ENCODE measurements at places on chromosomes 13 and 19.

DNA sequence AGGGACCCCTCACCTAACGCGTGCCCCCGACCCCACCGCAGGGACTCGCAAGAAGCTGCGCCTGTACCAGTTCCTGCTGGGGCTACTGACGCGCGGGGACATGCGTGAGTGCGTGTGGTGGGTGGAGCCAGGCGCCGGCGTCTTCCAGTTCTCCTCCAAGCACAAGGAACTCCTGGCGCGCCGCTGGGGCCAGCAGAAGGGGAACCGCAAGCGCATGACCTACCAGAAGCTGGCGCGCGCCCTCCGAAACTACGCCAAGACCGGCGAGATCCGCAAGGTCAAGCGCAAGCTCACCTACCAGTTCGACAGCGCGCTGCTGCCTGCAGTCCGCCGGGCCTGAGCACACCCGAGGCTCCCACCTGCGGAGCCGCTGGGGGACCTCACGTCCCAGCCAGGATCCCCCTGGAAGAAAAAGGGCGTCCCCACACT is 4.7 kb upstream of the MYBPC2 start:
- peak; percentile 73 for DNase-seq

- DNase-seq = no peak
Observed at GRCh38 chr19:963486-963951, 20.6 kb upstream of the WDR18 start.

DNA sequence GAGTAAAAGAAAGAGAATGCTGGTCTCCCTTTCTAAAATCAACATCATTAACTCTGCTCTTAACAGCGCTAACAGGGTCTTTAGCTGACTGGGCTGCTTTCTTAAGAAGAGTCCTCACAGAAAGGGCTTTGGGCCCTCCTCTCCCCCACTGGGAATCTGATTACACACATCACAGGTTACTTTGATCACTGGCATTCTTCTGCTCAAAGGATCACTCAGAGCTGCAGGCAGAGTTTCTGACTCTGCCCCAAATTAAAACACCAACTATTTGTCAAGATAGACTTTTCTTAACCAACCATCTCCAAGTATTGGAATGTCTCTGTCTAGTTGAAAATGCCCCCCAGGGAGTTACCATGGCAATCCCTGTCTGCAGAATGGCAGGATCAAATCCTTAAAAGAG is 31.1 kb upstream of the SIAH3 start:
- DNase-seq = no peak

DNA sequence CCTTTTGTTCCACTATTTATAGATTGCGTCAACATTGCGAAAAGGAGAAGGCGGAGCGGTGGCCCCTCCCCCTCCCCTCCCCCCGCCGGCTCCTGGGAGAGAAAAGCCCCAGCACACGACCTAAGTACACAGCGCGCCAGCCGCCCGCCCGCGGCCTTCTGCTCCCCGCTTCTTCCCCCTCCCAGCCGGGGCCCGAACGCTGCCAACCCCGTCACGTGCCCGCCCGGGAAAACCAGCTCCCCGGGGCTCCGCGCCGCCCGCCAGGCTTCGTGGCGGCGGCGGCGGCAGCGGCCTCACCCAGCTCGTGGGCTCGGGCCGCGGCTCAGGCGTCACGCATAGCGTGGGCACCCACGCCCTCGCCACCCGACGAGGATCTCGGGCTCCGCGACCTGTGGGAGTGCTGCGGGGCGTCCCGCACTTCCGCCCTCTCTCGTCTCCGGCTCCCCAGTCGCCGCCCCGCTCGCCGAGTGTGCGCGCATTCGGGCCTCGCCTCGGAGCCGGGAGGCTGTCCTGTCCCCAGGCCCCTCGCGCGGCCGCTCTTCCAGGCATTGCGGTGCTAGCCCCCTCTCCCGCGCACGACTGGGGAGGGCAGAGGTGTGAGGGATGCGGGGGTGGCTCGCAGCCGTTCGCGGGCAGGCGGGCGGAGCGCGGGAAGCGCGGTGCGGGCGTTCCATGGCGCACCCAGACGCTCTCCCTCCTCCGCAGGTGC is 110.5 kb downstream of the KCNRG start:
- DNase-seq = peak; percentile 78

- no peak for DNase-seq
Observed at GRCh38 chr19:12162513-12162881, 399 bp upstream of the ZNF136 start.

- no peak for DNase-seq
Observed at GRCh38 chr13:34338102-34338501, 520.2 kb downstream of the RFC3 start.

DNA sequence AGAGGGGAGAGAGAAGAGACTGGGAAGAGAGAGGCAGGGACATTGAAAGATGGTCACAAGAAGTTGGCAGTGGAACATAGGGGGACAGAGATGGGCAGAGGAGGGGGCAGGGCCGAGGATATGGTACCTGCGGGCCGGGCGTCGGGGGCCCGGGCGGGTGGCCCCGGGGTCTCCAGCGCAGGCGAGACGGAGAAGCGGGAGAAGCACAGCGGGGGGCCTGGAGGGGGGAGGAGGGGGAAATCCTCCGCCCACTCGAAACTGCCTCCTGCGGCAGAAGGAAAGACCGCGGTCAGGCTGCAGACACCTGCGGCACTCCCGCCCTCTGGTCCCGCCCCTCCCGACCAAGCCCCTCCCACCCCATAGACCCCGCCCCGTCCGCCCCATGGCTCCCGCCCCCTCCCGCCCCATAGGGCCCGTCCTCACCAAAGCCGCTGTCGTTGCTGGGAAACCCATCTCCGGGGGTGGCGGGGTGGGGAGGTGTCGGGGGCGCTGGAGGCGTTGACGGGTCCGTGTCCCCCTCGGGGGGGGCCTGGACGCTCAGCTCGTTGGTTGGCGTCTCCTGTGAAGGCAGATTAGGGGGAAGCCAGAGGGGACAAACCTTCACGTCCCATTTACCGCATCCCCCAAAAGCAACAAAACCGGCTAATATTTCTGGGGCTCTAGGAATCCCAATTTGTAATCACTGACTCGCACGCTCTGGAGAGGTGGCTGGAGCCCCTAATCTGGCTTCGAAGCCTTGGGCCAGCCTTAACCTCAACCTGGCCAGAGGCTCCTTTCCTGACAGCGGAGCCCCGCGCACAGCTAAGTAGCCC is 20.4 kb downstream of the LMTK3 start:
- no peak for DNase-seq

DNA sequence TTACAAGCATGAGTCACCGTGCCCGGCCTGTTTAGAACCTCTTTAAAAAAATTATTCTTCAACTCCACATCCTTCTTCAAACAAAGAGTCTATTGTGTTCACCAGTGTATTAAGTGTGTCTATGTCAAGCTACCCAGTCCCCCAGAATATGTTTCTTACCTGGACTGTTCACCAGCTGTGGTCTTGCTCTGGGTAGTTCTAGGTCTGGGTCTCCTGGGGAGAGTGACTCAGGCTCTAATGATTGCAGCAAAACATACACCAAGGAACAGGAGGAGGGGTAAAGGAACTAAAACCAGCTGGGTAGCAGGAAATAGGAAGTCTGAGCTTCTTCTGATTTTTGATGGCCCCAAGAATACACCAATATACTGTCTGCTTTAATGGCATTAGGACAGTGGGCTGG is at the start of gene FPR1:
FPR1 (minus strand) TSS at position 224 of the 400 bp plus-strand sequence. CDS start 4,884 bp downstream, outside the sequence.
- peak; percentile 17 for DNase-seq

- DNase-seq = no peak
Observed at GRCh38 chr13:38394777-38395496, 45.3 kb downstream of the UFM1 start.
